T-helper 1 cell (primary cell): ENCODE measurements at places on chromosomes 1 and 21.

- DNase-seq: no peak
Observed at GRCh38 chr1:92310185-92310597, 11.3 kb downstream of the RPAP2 start.

GRCh38 chr1:189550498-189550897, 927.2 kb downstream of the BRINP3 start:
- DNase-seq: no peak

- DNase-seq: no peak
Observed at GRCh38 chr1:243431591-243431990, 175.8 kb downstream of the SDCCAG8 start.

DNA sequence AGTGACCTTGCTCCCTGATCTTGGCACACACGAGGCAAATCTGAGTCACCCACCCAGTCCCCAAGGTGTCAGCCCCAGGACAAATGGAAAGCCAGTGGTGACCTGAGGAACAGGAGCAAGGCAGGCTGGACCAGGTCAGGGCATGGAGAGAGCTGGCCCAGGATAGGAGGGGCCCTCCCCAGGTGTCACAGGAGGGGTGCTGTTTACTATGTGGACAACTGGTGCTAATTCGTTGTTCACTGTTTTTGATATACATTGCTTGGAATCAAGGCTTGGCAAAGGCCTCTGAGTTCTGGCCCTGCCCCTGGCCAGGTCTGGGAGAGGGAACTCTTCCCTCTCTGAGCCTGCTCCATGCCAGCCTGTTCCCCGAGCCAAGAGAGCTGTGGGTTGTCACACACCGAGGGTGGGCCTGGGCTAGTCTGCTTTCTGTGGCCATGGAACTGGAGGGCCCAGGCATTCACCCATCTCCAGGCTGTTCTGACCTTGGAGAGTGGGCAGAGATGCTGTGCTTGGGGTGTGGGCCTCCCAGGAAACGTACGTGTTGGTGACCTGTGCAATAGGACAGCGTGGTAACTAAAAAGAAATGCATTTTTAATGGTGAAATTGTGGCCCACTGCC, 41.8 kb downstream of the CRYAA start:
- DNase-seq: no peak

DNA sequence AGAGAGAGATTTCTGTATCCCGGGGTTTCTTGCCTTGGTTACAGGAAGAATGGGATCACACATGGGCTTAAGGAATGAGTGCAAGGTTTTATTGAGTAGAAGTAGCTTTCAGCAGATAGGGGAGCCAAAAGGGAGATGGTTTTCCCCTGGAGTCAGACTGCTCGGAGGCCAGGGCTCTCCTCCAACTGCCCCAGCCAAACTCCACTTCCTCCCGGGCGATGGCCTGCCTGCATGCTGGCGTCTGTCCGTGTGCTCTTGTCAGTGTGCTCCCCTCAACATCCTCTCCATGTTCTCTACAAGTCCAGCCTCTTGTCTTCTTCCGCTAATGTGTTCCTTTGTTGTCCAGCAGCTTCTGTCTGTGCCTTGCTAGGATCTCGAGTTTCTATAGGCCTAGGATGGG, 421.3 kb upstream of the ADGRL2 start:
- DNase-seq: no peak

DNA sequence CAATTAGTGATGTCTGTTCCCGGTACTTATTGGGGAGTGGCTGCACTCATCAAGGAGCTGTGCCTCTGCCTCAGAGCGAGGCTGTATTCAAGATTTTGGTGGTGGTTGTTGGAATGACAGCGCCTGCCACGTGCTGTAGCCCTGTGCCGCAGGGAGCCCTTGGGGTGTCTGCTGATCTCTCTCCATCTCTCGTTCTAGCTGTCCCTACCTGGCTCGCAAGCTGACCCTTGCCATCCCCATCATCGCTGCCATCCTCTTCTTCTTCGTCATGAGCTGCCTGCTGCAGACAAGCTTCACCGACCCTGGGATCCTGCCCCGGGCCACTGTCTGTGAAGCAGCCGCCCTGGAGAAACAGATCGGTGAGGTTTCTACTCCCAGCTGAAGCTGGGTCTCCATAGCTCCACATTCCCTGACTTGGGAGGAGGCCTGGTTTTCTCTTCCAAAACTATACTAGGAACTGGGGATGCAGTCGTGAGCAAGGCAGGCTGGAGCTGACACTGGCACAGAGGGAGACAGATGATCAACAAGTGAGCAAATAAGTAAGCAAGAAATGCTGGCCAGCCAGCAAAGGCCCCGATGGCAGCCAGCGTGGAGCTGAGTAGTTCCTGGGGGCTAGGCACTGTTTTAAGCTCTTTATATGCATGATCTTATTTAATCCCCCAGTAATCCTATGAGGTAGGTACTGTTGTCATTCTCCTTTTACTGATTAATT, 5.9 kb downstream of the ZDHHC18 start:
- no peak for DNase-seq

GRCh38 chr1:94022471-94023189, 98.3 kb downstream of the ABCA4 start:
- no peak for DNase-seq

DNA sequence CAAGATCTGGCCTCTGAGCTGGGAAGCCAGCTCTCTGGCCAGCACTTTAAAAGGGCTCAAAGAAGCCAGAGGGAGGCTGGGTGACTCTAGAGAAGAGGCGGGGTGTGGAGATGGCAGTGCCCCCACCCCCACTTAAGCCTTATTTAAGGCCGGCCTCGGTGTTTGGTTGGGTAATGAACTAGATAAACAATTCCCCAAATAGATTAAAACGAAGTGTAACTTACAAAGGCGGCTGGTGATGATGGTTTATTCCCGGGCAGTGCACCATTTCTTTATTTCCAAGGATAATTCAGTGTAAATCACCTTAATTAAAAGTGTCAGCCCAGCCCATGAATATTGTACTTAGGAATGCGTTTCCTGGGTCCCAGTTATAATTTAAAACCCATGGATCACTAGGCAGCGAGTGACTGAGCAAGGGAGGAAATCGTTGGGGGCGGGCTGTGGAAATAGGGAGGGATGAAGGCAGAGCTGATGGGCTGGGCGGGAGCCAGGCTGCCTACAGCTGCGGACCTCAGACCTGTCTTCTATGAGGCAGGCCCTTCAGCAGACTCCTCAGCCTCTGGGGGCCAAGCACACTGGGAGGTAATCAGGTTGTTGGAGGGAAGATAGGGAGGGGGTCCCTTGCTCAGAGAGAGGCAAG, 54.9 kb downstream of the TMEM53 start:
- no peak for DNase-seq

- DNase-seq: no peak
Observed at GRCh38 chr1:204114606-204115005, 37.2 kb downstream of the ETNK2 start.
